ENCODE measurements at places on chromosomes 2 and 18. TPM values are rescaled to one million over a fixed set of nuclear protein-coding genes. Genes with fewer than 3 reads are reported as not detected.

CRYGB gene
- not detected for total RNA-seq

GRCh38 chr2:159450180-159450579, 163.7 kb upstream of the WDSUB1 start:
- H3K27me3 ChIP-seq, result no peaks in the 10 kb centered on the region
- peaks cover under 1% of the 10 kb centered on the region for H3K4me1 ChIP-seq
- H3K36me3 ChIP-seq, result peaks cover 5% of the 10 kb centered on the region
- H3K4me3 ChIP-seq, result no peak overlapping the region
- no peak for DNase-seq

CENPA gene
- total RNA-seq, result not detected

- no peaks in the 10 kb centered on the region for H3K27me3 ChIP-seq
- H3K4me3 ChIP-seq, result no peak overlapping the region
- DNase-seq, result no peak
These were observed 508.6 kb downstream of the ADCYAP1 start for GRCh38 chr18:1413323-1413675.

DNA sequence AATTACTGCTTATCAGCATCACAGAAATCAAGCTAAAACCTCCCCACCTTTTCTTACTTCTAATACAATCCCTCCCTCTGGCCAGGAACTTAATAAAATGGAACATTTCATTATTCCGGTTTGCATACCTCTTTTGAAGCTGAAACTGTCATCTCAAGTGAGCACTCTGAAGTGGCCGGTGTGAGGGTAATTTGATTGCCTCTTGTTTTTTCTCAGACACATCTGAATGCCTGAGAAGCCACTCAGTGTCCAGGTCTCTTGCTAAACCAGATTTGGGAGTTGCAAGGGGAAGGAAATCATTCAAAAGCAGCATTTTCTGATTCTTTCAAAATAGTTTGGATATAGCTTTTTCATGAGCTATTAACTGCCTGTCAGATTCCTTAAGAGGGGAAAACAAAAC, 190.3 kb downstream of the C1D start:
- no peaks in the 10 kb centered on the region for H3K27me3 ChIP-seq
- DNase-seq, result no peak
- H3K36me3 ChIP-seq, result no peaks in the 10 kb centered on the region

GRCh38 chr2:126041391-126042047, 614.4 kb upstream of the GYPC start:
- no peaks in the 10 kb centered on the region for H3K4me1 ChIP-seq
- no peak overlapping the region for H3K4me3 ChIP-seq
- no peaks in the 10 kb centered on the region for H3K36me3 ChIP-seq
- DNase-seq, result no peak

All from thoracic aorta (tissue), 2 donors.